Type B pancreatic cell (in vitro differentiated cells): ENCODE measurements at places on chromosomes 16 and 17. TPM values are rescaled to one million over a fixed set of nuclear protein-coding genes. Genes with fewer than 3 reads are reported as not detected.

GRCh38 chr16:24883714-24884151 is 38.0 kb downstream of the SLC5A11 start:
- DNase-seq, result no peak
- H3K27me3 ChIP-seq, result peaks cover 3% of the 10 kb centered on the region
- H3K36me3 ChIP-seq, result no peaks in the 10 kb centered on the region
- no peak overlapping the region for H3K27ac ChIP-seq

DNA sequence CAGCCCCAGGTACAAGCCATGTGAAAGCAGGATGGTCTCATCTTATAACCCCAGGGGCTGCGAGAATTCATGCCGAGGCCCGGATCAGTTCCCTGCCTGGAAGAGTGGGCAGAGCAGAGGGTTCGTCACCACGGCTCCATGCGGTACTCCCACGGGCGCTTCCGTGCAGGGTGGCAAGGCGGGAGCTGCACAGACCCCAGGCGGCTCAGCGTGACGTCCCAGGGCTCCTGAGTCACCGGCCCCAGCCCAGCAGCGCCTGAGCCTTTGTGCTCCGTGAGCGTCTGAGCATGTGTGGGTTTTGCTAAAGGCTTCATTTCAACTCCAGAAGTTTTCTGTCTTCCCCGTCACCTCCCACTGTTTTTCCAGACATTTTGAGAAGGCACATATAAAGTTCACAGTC is 71.2 kb upstream of the CHMP6 start:
- H3K36me3 ChIP-seq, result peaks cover 8% of the 10 kb centered on the region
- no peak for DNase-seq
- no peaks in the 10 kb centered on the region for H3K27me3 ChIP-seq
- H3K4me3 ChIP-seq, result no peak overlapping the region
- H3K4me1 ChIP-seq, result peaks cover 5% of the 10 kb centered on the region

CDK12 gene
- total RNA-seq, result 60.7 and 64.5 TPM in 2 replicates

DNA sequence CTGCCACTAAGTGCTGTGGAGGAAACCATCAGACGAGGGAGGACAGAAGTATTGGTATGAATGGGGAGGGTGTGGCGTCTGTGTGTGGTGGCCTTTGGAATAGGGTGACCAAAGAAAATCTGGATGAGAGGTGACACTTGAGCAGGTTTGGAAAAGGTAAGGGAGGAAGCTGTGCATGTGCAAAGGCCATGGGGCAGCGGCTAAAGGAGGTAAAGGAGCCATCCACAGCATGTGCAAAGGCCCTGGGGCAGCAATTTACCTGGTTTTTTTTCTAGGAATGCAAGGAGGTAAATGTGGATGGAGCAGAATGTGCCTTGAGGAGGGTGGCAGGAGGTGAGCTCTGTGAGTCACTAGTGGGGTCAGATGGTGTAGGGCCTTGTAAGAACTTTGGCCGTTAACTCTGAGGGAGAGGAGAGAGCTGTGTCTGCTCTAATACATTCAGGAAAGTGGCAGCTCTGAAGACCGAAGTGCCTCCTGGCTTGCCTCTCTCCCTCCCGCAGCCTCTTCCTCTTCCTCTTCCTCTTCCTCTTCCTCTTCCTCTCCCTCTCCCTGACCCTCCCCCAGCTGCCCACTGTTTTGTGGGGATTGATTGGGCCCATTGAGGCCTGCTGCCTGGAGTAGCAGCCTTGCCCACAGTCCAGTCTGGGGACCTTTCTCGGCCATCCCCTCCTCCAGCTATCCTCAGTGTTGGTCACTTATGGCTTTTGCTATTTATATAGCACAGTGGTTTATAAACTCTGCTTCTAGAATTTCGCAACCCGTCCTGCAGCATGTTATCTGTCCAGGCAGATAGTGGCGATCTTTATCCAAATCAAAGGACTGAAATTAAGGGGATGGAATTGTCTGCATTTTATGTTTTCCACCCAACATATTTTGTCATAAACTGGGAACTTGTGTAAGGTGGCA is 38.7 kb downstream of the CMIP start:
- H3K4me3 ChIP-seq, result no peak overlapping the region
- H3K27me3 ChIP-seq, result no peaks in the 10 kb centered on the region
- H3K36me3 ChIP-seq, result peaks cover 14% of the 10 kb centered on the region
- DNase-seq, result no peak
- H3K4me1 ChIP-seq, result peaks cover 39% of the 10 kb centered on the region

YPEL2 gene
- total RNA-seq, result 11.0 and 14.7 TPM in 2 replicates

- H3K4me3 ChIP-seq, result no peak overlapping the region
- DNase-seq, result no peak
- H3K4me1 ChIP-seq, result no peaks in the 10 kb centered on the region
These were observed 29.4 kb downstream of the COG7 start for GRCh38 chr16:23423496-23424049.

TEX14 gene
- 0.17 and 0.34 TPM in 2 replicates for total RNA-seq

CDH1 gene
- total RNA-seq, result 190 and 544 TPM in 2 replicates

ATP2A3 gene
- 33.2 and 58.6 TPM in 2 replicates for total RNA-seq
